Stimulated activated CD4-positive, alpha-beta T cell treated with anti-CD3 and anti-CD28 coated beads, Interleukin-1b, Interleukin-23, amount 100 ng/mL, for 24 hours (primary cell): ENCODE measurements at places on chromosomes 7 and 10.
A peak's percentile ranks its signal among the peaks of the same experiment; 100 is the strongest.

DNA sequence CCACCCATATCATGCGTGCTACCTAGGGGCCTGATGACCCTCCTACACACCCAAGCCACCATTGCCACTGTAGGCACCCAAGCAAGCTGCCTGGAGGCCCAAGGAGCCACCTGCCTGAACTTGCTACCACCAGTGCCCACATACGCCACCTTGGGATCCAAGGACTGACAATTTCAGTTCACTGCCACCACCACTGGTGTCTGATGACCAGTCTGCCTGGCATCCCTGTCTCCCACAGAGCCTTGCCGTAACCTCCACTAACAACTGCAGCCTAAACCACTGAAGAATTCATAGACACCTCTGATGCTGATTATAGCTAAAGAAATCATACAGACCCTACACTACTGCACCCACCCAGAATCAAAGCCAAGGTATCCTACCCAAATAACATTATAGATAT lies 58.8 kb downstream of the TMEM178B start:
- DNase-seq, result no peak

GRCh38 chr10:71635251-71635866 lies 84.2 kb downstream of the C10orf105 start:
- no peak for DNase-seq

- DNase-seq, result peak; percentile 38
Observed at GRCh38 chr7:8125680-8126444, 136.1 kb downstream of the ICA1 start.

DNA sequence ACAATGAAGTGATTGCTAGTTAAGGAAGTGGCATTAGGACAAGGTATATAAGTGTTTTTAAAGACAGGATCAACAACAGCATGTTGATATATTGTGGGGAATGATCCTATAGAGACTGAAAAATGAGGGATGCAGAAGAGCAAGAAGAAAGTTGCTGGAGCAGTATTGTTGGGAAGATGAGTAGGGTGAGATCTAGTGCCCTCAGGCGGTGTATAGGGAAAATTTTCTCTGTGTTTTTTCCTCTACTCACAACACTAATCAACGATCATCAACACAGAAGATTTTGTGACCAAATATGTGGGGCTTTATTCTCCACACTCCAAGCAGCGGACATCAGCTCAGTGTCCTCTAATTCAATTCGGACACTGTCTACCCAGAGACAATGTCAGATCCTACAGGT lies 9.6 kb upstream of the PTTG1IP2 start:
- no peak for DNase-seq

DNA sequence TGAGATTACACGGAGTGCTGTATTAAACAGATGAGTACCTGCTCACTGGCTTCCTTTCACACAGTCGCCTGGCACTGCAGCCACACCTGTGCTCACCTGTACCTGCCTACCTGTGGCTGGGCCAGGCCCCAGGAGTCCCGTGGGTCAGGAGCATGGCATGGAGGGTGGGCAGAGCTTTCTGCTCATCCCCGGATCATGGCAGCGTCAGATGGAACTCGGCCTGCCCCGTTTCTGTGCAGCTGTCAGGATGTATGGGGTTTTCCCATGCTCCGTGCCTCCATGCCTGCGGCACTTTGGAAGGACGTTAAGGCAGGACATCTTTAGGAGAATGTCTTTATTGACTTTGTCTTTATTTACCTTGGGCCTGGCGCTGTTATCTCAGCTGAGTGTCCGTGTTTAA lies 112.2 kb downstream of the MGMT start:
- no peak for DNase-seq

GRCh38 chr7:159067576-159068487 lies 76.8 kb downstream of the VIPR2 start:
- no peak for DNase-seq

DNA sequence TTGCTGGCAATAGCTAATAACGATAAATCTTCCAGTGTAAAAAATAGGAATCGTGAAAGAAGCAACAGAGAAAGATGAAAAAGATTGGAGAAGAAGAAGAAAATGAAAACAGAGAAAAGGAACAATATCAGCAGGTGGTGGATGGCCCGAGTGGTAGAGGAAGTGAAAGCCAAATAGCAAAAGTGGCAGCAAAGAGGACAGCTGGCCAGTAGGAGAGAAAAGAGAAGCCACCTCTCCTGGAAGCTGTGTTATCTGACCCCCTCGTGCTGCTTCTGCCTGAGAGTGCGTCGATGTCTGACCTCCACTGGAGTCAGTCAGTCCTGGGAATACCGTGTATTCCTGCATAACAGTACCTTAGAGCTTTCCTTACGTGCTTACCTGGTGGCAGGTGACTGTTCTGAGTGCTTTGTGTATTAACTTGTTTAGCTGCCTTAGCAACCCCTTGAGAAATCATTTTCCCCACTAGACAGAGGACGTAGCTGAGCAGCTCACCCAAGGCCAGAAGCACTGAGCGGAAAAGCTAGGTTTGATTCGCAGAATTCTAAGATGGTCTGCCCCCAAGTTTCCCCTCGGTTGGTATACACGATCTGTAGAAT lies 88.3 kb downstream of the CHN2 start:
- DNase-seq, result no peak

GRCh38 chr7:141990011-141990725 lies 5.5 kb upstream of the MGAM start:
- DNase-seq, result no peak

GRCh38 chr10:18399158-18399557 lies 252.2 kb downstream of the NSUN6 start:
- no peak for DNase-seq

- no peak for DNase-seq
Observed at GRCh38 chr10:61492364-61492995, 39.3 kb upstream of the TMEM26 start.

DNA sequence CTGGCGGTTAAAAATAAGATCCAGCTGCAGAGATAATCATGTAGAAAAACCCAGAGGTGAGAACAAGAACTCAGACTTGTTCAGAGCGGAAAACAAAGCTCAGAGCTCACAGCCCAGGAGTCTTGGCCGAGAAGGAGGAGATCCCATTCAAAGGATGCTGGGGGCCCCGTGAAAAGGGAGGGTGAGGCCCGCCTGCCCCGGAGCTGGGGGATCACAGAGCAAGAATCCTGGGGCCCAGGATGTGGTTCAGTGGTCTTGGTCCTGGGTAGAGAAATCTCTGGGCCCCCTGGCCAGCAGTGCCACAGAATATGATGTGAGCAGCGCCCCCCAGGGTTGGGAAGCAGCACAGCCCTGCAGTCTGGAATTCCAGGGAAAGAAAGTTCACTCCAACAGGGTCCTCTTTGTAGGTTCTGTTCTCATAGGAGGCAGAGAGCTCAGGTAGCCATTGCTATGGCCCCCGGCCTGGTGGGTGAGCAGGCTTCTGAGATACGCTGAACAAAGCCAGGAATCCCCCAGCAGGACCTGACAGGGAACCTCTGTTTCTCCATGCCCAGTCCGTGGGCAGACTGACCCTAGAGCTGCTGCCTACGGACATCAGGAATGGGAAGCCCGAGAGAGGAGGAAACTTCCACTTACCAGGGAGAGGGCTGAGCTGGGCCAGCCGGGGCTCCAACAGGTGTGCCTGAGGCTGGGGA lies 77.7 kb upstream of the GNA12 start:
- no peak for DNase-seq

- DNase-seq, result no peak
Observed at GRCh38 chr7:126940723-126941307, 311.9 kb downstream of the GRM8 start.

DNA sequence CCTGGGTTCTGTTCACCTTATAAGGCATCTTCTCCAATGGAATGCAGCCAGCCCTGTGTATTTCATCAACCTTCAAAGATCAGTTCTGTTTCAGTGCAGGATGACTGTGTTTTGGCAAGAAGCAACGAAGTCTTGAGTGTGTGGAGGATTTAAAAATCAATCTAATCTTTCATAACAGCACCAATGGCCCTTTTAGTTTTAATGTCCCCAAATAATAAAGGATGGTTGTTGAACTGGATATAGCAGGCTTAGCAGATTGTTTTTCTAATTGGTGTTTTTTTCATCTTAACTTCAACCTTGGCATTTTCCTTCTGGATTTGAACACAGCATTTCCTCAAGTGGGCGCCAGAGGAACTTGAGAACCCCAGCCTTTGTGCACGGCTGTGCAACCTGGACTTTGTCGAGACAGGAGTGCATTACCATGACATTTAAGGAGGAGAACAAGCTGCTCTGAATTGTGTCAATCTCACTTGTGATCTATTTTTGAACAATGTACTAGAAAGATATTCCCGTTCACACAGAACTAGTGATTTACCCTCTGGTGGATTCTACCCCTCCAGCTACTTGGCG lies 313.3 kb upstream of the AKR1E2 start:
- no peak for DNase-seq

DNA sequence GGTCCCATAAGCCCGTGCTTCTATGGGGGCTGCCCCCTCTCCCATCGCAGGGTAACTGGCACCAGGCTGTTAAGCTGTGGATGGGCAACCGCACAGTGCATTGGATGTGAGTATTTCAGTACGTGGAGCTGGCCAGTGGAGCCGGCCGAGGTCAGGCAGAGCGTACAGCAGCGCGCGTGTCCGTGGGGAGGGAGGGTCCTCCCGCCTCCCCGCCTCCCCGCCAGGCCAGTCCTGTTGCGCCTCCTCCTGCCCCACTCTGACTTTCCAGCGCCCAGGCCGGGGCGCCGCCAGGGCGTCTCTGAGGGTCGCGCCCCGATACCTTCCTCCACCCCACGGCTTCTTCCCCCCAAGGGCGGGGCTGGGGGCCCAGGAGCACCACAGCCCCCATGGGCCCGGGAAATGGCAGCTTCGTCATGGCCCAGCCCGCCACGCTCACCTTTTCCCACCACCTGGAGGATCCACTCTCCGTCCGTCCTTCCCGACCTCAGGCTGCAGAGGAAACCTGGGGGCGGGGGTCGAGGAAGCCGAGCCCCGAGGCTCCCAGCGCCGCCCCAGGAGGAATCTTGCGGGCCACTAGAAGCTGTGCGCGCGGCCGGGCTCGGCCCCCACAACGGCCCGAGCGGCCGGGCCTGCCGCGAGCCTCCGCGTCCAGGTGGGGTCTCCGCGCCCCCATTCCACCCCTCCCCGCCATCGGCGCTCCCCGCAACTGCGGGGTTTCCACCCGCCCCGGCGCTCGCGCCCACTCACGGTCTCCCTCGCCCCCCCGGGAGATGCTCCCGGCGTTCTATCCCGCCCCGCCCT lies 831 bp upstream of the PFKP start:
- no peak for DNase-seq

DNA sequence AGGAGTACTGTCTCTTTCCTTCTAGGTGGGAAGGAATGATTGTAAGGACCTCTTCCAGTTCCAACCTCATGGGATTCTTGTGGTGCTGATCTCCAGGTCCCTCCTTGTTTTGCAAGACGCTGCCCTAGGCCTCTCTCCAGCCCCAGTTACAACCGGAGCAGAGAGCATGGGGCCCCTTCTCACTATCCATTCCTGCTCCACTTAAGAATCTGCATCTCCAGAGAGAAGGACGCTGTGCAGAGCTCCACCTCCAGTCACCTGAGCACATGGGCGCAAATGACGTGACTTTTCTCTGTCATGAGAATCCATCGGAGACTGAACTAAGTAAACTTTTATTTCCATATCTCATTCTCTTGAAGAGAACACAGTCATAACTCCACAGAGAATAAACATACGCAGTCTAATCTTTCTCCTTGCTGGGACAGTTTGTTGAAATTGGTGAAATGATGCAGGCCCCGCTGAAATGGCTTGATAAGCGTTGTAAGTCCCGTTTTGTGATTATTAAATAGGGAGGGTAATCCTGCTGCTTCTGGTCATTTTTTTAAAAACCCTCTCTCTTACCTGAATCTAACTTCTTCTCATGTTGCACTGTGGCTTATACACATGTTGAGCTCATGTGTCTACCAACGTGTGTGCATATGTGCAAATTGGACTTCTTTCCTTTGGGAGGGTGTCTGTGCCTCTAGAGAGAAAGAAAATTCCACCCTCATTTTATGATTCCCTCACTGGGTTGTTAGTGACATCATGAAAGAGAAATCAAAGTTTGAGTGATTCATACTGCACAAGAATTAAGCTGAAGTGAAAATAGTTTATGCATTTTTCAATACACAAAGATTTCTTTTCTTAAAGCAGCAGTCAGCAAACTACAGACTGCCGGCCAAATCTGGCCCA lies 133.2 kb upstream of the TBX20 start:
- DNase-seq, result no peak

DNA sequence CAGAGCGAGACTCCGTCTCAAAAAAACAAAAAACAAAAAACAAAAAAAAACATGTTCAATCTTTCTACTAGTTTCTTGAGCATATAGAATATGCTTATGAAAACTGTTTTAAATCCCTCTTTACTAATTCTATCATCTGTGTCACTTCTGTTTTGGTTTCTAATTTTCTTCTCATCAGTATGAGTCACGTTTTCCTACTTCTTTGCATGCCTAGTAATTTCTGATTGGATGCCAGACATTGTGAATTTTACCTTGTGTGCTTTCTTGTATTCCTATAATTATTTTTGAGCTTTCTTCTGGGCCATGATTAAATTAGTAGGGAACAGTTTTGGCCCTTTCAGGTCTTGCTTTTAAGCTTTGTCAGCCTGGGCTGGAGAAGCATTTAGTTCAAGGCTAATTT lies 9.9 kb downstream of the MICU1 start:
- DNase-seq, result no peak

GRCh38 chr7:65477326-65477725 lies 103.7 kb downstream of the ZNF92 start:
- DNase-seq, result no peak

DNA sequence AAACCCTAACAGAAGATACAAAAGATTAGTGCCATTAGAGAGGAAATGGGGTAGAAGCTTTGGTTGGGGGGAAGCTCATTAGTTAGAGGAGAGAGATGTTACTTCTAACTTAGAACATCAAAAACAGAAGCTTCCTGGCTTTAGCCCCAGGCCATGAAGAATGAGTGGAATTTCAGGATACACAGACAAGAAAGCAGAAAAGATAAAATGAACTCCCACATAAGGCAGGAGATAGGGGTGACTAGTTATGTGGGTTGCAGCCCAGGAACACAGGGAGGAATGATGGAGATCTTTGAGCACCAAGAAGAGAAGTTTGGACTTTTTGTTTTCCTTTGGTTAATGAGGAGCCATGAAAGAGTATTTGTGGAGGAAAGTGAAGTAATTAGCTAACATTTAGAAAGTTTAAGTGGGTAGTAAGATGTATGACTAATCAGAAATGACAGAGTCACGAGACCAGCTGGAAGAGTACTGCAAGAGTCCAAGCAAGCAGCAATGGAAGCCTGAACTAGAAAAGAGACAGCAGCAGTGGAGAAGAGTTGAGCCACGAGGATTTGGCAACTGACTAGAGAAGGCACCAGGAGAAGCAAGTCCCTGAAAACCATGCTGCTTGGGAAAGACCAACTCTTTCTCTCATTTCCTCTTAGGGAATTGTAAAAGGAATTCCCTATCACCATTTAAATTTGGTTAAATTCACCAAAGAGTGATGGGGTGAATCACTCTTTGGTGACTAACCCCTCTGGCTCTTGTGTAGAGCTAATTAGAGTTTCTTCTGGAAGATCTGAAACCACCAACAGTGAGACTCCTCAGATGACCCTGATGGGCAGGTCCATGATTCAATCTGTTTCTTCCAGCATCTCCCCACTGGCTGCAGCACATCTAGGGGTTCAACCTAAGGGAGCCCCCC lies 131.9 kb downstream of the KCNMA1 start:
- no peak for DNase-seq
